T1000 (cell line): ENCODE measurements at places on chromosomes 7 and 10.

GRCh38 chr10:89158446-89158845 lies 48.7 kb downstream of the CH25H start:
- DNase-seq: no peak

GRCh38 chr7:123746055-123746454 lies 2.7 kb downstream of the WASL start:
- no peak for DNase-seq

- DNase-seq: no peak
These were observed 151.1 kb downstream of the DKK1 start for GRCh38 chr10:52465202-52465601.

GRCh38 chr7:97466999-97467740 lies 264.7 kb upstream of the TAC1 start:
- DNase-seq: no peak
